Fibroblast of skin of right quadriceps (primary cell): ENCODE measurements at places on chromosomes 2 and 18.

GRCh38 chr2:159616286-159616701, at the start of gene BAZ2B:
Gene BAZ2B (minus strand): TSS chr2:159616548. CDS start chr2:159478719, 137,829 bp downstream.
- DNase-seq = peak; percentile 82

GRCh38 chr2:208984376-208985090, 439.3 kb upstream of the MAP2 start:
- peak; percentile 48 for DNase-seq

GRCh38 chr2:42554392-42554791, 14.0 kb upstream of the MTA3 start:
- no peak for DNase-seq

DNA sequence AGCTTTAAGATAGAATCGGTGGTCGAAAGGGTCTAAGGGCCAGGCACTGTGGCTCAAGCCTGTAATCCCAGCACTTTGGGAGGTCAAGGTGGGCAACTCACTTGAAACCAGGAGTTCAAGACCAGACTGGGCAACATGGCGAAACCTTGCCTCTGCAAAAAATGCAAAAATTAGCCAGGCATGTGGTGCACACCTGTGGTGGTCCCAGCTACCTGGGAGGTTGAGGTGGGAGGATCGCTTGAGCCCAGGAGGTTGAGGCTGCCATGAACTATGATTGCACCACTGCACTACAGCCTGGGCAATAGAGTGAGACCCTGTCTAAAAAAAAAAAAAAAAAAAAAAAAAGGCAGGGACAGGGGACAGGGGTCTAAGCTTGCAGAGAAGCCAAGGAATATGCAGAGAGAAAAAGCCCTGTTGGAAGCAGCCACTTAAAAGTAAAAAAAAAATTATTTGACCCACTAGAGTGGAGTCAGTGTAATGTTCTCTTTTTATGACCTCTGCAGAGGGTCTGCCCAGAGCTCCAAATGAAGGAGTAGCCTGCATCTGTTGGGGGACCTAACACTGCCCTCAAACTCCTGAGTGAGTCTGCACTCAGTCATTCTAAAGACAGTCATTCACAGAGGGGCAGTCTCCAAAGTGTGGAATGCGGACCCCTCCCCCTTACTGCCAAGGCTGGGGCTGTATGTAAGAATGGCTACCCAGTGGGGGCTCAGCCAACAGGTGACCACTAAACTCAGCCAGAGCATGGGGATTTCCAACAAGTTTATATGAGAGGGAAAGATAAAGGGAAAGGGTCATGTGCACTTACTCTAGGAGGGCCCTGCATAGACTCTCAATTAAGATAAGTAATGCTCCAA, 118.5 kb upstream of the CDCA7 start:
- DNase-seq = no peak

DNA sequence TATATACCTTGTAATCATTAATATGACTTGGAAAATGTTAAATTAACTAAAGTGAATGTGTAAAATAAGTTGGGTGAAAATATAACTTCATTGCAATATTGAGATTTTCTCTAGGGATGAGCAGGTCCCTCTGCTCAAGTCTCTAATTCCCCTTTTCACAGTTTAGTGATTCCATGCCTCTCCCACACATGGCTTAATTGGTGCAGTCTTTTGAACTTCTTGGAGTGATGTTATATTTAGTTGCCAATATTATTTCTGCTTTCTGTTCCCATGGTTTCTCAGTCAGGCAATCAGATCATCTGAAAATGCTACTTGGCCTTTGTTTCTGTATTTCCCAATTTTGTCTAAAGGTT, 233.7 kb upstream of the SPOPL start:
- no peak for DNase-seq

DNA sequence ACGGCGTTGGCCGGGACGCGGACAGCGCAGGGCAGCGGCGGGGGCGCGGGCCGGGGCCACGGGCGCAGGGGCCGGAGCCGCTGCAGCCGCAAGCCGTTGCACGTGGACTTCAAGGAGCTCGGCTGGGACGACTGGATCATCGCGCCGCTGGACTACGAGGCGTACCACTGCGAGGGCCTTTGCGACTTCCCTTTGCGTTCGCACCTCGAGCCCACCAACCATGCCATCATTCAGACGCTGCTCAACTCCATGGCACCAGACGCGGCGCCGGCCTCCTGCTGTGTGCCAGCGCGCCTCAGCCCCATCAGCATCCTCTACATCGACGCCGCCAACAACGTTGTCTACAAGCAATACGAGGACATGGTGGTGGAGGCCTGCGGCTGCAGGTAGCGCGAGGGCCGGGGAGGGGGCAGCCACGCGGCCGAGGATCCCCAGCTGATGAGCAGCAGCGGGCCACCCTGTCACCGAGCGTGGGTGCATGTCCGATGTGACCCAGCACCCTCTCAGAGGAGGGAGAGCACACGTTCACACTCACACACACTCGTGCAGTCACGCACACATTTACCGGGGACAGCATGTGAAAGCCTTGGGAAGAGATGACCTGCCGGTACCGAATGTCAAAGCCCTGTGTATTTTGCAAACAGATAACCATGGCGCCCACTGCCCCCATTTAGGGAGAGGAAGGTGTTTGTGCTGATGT, 4.2 kb downstream of the GDF7 start:
- DNase-seq = no peak

GRCh38 chr18:24083550-24083949, 55.3 kb upstream of the CABYR start:
- DNase-seq = no peak

GRCh38 chr2:39107156-39107555, 13.7 kb downstream of the SOS1 start:
- DNase-seq = no peak

- peak; percentile 44 for DNase-seq
These were observed 43.4 kb downstream of the ITGB6 start for GRCh38 chr2:160156665-160157064.

- no peak for DNase-seq
These were observed 40.7 kb downstream of the RBM45 start for GRCh38 chr2:178152977-178153376.

DNA sequence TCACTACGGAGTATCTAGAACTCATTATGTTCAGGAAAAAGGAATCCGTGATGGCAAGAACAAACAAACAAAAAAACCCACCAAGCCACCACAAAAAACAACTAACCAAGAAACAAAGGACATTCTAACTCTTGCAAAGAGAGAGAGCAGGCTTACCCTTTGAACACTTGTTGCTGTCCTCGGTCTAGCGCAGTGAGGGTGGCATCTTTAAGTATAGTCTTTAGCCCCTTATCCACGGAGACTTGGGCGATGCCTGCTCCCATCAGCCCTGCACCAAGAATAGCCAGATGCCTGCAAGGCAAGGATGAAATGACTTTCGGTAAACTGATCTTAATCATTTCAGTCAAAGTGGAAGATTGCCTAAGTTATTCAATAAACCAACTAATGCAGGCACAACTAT, 31.0 kb downstream of the GAREM2 start:
- DNase-seq = no peak

DNA sequence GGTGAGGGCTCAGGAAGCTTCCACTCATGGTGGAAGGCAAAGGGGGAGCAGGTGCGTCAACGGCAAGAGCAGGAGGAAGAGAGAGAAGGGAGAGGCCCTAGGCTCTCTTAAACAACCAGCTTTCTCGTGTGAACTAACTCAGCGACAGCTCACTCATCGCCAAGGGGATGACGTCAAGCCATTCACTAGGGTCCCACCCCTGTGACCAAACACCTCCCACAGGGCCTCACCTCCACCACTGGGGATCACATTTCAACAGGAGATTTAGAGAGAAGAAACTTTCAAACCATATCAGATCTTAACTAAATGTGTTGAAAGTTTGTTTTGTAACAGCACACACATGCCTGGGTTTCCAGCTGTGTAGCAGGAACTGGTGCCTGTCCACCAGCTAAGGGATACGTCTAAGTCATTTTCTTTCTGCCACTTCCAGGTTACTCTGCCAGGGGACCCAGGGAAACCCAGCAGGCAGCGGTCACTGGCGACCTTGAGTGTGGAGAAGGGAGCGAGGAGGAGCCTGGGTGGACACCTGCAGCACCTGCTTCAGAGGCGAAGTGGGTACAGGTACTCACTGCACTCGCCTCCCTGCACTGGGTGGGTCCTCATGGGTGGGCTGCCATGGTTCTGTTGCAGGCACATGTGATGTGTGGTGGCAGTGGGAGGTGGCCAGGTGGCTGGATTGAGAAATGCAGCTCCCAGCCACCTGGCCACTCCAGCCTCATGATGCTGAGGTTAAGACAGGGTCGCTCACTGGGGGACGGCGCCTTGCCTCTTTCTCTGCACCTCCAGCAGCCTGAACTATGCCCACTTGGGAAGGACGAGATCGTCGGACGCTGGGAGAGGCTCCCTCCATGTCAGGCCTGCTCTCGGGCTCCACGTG, 8.4 kb upstream of the GPC1 start:
- DNase-seq = peak; percentile 8

- DNase-seq = no peak
These were observed 103.3 kb upstream of the SLC38A11 start for GRCh38 chr2:165058476-165059265.

DNA sequence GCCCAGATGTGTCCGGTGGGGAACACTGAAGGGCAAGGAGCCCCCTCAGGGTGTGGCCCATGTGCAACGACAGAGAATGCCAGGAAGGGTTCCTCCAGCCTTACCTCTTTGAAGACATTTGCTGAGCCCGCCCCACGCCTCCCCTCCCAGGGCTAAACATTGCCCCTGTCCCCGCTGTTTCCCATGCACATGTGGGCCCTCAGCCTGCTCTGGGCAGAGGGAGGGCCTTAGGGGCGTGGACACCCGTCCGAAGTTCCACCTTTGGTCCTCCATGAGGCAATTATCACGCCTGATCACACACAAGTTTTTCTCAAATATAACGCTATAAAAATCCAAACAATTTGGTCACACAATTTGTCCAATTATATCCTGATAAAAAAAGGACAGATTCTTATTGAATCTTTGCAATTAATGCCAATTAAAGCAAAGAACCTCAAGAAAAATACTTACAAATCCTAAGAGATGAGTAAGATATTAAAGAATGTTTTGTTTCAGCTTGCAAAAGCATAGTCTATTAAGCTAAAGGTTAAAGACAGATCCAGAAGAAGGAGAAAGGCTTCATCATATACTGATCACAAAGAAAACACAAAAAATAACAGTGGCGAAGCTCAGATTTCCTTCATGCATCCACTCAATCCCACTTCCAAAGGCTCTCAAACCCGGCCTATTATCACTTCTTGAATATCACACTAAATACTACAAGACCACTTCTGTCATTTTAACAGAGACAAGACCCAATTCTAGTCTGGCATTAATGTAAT, 55.2 kb upstream of the LDLRAD4 start:
- DNase-seq = no peak

DNA sequence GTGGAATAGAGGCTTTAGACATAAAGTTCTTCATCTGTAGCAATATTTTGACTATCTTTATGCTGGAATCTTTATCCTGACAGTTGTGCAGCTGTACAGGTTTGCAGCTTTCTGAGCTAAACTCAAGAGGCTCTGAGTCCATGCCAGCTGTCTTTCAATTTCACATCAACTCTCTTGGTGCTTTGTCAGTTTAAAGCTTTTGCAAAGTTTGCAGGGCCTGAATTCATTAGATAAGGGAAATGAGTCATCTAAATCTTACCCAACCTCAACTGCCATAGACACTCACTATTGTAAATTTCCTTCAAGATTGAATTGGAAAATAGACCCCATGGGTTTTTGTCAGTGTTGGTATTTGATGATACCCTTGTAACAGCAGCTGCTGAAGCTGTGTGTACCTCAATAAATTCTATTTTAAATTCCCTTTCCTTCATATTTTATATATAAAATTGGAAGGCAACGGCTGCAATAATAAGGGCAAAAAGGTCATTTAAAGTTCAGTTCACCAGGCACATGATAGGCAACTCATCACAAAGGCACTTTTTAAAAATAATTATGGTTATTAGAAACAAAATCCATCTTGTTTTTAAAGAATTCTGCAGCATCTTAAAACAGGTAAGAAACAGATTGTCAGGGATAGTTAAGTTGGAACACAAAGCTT, 169.9 kb upstream of the SLC39A10 start:
- DNase-seq = peak; percentile 80

GRCh38 chr18:31624892-31625640, 33.4 kb downstream of the TTR start:
- DNase-seq = no peak

DNA sequence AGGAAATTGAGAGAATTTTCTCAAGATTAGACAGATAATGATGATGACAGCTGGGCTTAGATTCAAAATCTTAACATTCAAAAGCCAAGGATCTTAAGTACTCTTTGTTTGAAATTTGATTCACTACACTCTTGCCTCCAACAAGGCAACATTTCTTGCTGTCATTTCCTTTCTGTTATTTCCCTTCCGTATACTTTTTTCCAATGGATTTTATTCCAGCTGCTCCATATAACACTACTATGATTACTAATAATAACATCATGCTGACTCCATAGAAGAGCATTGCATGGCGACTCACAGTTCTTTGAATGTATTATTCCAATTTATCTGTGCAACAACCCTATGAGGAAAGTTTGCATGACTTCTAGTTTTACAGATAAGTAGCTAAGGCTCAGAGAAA, 33.9 kb upstream of the CCDC102B start:
- peak; percentile 37 for DNase-seq

DNA sequence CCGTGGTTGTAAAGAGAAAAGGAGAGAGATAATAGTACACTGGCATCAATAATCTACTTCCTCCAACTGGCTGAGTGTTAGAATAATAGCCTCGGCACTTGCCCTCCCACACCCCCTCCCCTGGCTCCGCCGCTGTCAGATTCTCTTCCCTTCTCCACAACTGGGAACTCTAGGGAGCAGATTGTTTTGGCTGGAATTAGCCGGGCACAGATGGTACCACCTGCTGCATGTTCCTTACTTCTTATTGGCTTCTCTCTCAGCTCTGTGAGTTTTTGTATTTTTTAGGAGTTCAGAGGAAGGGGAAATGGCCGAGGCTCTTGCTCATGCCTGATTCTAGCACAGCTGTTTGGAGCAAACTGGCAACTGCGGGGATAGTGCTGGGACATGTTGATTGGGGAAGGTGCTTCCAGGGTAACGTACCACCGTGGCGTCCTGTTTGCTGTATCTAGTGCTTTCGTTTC, 140.0 kb downstream of the ZEB2 start:
- DNase-seq = no peak

GRCh38 chr2:138013639-138014038, 49.4 kb downstream of the HNMT start:
- no peak for DNase-seq

DNA sequence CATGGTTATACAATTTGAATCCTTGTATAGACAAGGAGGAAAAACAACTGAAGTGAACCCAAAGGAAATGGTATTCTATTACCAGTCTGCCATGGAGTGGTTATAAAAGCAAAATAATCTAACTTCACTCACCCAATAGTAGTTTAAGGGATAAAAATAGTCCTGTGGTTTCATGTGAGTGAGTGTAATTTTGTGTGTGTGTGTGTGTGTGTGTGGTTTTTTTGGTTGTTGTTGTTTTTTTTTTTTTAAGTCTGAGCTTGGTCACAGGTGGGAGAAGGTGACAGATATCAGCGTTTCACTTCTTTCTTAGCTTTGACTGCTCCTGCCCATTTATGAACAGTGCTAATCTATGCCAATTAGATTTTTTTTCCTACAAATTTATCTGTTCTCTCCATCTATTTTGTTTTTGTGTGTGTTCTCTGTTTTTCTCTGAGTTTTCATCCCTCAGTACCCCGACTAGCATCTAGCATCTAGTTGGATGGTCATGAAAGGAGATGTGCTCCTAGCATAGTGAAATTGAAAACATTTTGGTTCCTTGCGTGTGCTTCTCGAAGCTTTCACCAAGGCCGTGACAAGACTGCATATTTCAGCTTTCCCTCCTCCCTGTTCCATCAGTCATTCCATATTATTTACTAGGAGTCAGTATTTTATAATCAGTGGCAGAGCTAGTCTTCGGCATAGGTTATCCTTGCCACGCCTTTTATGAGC, 200.1 kb upstream of the DTNA start:
- DNase-seq = no peak

- DNase-seq = no peak
These were observed 45.8 kb downstream of the HS6ST1 start for GRCh38 chr2:128272601-128273468.

GRCh38 chr2:158616480-158617000, 159.8 kb downstream of the PKP4 start:
- no peak for DNase-seq
